Activated T-helper 1 cell treated with Interleukin-2 at 50 U/mL for 16 hours (primary cell): ENCODE measurements at places on chromosomes 3 and 15.

GRCh38 chr3:153209596-153209995 is 47.6 kb downstream of the RAP2B start:
- DNase-seq, result no peak

GRCh38 chr3:197293605-197294237 is 4.7 kb downstream of the DLG1 start:
- DNase-seq, result no peak

GRCh38 chr3:119834754-119835370 is 53.0 kb downstream of the NR1I2 start:
- DNase-seq, result no peak

DNA sequence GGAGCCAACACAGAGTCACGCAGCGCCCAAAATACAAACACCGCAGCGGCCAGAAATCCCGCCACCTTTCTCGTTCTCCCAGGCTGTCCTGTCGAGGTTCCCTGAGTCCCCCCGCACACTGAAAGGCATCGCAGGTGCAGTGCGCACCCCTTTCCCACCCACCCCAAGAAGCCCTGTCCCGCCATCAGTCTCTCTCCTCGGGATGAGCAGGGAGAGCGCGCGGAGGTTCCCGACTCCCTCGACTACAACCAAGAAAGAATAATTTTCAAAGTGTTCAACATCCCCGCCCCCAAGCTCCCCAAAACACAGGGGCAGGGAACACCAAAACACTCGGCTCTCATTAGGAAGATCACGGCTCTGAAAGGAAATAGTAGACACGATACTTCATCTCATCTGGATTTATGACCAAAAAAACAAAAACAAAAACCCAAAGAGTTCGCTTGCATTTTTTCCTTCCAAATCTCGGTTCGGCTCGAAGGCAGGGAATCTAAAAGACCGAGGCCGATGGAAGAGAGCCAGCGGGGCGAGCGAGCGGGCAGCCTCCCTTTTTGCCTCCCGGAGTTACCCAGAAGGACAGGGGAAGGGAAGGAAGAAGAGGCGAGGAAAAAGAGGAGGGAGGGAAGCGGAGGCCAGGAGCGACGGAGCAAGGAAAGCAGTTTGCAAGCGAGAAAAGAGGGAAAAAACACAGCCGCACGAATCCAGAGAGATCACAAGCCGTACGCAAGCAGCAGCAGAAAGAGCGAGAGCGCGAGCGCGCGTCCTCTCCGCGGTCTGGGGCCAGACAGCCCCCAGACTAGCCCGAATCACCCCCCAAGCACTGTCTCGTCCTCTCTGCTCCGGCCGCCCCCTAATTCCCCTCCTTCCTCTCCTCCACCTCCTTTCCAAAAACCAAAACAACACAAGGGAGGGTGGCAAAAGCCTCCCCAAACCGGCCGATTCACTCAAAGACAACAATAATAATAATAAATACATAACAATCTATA is 808 bp downstream of the BCL6 start:
- no peak for DNase-seq

- DNase-seq, result no peak
Observed at GRCh38 chr3:190229632-190230424, 92.4 kb downstream of the CLDN1 start.

DNA sequence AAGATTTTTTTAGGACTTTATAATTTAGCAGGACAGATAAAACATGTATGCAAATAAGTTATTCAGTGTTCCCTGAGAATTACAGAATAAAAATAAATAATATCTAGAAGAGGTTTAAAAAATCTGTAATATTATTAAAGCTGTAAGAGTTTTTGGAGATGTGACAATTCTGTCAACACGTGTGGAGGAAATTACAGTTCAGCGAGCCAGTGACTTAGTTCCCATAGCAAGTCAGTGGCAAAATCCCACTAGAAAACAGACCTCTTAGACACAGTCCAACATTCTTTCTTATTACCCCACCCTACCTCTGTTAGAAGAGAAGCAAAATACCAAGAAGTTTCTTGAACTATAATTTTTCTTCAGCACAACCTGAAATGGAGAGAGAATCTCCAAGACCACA is 16.2 kb upstream of the DENND6A start:
- no peak for DNase-seq

- DNase-seq, result no peak
Observed at GRCh38 chr3:12990306-12990705, 82.9 kb downstream of the IQSEC1 start.

DNA sequence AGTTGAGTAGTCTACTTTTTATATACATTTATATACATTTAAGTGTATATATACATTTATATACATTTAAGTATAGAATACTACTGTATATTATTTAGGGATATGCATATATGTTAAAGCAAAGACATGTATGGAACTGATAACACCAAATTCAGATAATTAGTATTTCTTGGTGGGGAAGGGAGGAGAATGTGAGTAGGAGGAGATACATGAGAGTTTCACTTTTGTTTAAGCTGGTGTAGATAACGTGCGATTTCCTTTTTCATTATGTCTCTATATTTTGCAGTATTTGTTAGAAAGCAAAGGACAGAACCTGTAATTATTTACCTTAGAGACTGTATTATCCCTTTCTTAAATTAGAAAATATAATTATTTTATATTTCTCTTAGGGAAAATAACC is 16.6 kb upstream of the NIT2 start:
- no peak for DNase-seq

GRCh38 chr3:177481329-177481728 is 284.0 kb upstream of the TBL1XR1 start:
- DNase-seq, result no peak

DNA sequence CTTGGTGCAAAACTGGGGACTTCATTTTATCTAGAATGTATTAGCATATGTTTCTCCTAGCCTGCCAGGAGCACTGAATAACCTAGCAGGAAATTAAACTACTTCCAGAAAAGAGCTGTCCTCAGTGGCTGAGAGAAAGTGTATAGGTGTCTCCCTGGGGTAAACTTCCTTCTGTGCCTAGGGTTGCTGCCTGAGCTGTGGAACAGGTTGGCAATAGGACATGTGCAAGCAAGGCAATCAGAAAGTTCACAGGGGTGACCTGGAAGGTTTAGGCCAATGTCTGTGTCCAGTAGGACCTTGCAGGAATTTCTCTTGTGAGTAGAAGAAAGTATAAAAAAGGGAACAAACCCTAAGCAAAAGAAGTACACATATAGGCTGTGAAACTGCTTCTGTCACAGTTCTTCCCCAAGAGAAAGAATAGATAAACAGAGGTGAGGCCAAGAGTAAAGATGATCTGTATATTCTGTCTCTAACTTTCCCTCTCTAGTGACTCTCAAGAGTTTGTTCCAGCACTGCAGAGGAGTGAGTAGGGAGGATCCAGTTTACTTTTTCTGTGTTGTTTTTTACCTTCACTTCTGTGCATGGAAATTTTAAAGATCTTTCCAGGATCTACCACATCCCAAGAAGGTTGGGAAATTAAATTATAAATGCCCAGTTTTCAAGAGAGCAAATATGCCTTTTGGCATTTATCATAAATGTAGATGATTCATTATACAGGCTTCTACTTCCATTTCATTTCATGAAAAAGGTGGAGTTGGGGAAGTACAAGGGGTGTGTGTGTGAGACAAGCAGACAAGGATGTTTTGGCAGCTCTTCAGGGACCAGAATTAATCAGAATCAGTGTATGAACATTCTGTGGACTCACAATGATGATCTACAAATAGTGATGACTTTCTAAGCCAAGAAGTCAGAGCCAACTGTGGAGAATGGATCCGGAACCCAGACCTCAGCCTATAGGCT is 155.2 kb downstream of the RBPMS2 start:
- DNase-seq, result no peak

DNA sequence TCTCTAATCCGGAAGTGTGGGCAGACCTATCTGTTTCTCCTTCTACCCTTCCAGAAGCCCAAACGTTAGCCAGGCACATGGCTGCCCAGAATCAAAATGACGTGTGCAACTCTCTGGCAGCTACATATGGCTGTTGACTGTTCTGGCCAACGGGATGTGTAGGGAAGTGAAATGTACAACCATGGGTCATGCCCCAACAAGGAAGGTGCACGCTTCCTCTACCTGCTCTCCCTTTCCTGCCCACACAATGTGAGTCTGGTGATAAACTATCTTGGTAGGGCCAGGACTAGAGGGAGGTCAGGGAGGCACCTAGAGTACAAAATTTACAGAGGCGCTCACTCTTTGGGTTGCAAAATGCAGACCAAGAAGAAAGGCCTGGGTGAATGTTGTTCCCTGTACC is 495.9 kb upstream of the PROK2 start:
- no peak for DNase-seq

GRCh38 chr15:90400005-90400758 is 12.1 kb downstream of the IQGAP1 start:
- DNase-seq, result no peak

DNA sequence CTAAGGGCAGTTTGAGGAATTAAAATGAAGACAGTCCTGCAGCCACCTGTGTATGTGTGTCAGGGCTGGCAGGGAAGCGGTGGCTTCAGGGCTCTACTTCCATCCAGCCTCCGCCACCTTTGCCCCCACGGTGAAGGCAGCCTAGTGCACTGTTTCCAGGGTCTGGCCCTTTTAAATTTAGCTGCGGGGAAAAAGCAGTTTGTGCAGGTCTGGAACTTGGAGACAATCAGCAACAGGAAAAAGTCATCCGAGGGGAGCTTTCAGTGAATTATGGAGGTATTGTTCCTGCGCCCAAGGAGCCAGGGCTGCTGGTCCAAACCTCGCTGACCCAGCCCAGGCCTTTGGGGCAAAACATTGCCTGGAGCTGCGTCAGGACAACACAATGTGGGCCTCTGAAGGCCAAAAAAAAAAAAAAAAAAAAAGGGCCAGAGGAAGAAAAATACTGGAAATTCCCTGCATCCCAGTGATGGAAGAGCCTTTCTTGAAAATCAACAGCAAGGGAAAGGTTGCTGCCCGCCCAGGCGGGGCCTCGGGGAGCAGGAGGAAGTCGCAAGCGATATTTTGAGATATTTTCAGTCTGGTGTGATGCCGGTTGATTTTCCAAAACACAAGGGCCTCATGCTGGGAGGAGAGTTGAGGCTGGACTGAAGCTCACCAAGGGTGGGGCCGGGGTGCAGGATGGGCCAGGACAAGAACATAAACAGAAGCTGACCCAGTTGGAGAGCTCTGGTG is 25.5 kb upstream of the FGD5 start:
- DNase-seq, result no peak

DNA sequence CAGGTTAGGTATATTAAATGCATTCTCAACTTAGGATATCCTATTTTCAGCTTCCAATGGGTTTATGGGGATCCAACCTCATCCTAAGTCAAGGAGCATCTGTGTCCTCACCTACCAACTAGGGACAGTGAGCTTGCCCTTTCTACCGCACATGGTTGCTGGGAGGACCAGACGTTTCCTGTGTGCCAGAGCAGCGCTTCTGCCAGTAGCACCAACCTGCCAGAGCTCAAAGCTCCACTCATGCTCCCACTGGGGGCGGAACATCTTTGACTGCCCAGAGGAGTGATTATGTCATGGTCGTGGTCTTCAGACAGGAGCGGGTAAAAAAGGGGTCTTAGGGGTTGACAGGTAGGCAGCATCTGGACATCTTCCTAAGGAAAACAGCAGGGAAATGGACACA is 24.7 kb downstream of the XPC start:
- DNase-seq, result no peak

GRCh38 chr3:53545310-53545995 is 51.0 kb downstream of the CACNA1D start:
- no peak for DNase-seq

GRCh38 chr3:87333393-87333892 is 57.1 kb upstream of the POU1F1 start:
- DNase-seq, result no peak

DNA sequence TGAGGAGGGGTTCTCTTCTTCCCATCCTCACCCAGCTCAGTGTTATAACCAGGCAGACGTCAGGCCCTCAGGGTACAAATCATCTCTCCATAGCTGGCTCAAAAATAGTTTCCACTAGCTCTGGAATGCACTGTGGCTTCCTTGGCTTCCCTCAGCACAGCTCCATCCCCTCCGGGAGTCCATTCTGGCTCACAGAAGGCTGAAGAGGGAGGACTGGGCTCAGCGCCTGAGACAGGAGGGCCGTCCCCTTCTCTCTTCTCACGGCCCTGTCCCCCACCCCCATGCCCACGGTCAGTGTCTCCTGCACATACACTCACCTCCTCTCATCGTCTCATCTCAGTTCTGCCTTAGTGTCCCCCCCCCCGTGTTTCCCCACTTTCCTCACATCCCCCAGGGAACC is 50.1 kb downstream of the UMPS start:
- DNase-seq, result no peak

GRCh38 chr3:148147903-148148302 is 549.8 kb upstream of the AGTR1 start:
- no peak for DNase-seq

DNA sequence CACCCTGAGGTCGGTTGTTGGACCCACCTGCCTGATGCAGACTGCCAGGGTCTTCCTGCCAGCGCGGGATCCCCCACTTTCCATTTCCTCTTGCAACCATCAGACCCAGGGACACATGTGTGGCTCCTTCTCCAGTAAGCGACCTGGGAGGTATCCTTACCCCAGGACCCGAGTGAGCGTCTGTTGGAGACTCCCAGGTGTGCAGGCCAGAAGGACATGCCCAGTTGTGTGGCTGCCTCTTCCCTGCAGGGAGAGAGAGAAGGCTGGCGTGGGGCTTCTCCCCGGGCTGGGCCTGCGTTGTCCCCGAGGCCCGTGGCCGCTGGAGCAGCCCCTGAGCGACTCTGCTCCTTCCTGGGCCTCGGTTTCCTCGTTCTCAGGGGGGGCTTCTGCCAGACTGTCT is 56.8 kb downstream of the APBA2 start:
- DNase-seq, result no peak

- DNase-seq, result no peak
Observed at GRCh38 chr3:170909129-170909903, 879 bp upstream of the EIF5A2 start.

DNA sequence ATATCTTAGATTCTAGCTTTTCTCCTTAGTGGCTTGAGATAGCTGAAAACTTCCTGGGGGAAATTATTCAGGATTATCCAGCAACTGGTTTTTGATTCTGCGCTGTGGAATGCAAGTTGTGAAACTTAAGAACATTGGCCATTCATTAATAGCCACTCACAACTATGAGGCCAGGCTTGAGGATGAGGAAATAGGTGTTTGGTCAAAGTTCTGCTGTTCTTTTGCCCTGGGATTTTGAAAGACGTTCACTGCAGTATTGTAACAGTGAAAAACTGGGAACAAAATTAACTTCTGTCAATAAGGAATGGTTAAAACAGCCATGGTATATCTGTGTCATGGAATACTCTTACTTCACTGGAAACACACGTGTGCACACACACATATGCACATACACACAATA is 44.1 kb downstream of the CTXND1 start:
- no peak for DNase-seq

- DNase-seq, result no peak
Observed at GRCh38 chr15:75037685-75038084, 14.3 kb downstream of the PPCDC start.

DNA sequence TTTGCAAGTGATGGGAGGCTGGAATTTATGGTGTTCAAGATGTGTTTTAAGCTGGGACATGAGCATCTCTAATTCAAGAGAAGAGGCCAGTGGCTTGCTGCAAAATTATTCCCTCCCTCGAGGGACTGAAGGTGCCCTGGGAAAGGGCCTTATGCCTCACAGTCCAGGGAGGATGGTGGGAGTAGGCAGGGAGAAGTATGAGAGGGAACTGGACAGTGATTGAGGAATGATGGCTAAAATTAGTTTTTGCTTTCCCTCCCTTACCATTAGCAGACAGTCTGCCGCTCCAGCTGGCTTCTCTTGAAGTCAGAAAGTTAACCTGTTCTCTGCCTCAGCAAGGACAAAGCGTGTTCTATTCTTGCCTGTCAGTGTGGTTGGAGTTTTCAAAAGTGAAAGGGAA is 139.8 kb upstream of the SEMA6D start:
- no peak for DNase-seq

- DNase-seq, result peak; percentile 55
Observed at GRCh38 chr15:40857601-40858341, 13.9 kb downstream of the SPINT1 start.
